Small intestine (tissue), 16 donors: ENCODE measurements at places on chromosomes 5 and 9. TPM values are rescaled to one million over a fixed set of nuclear protein-coding genes. Genes with fewer than 3 reads are reported as not detected.

The S1PR3 gene
- polyA plus RNA-seq, result 0.22 TPM

The PCDHA11 gene
- not detected for polyA plus RNA-seq

The LHX3 gene
- not detected for polyA plus RNA-seq

The ADGRD2 gene
- polyA plus RNA-seq, result not detected

The CXCL14 gene
- 4.9 TPM for polyA plus RNA-seq

The PCDHA12 gene
- not detected for polyA plus RNA-seq

The ENTREP1 gene
- polyA plus RNA-seq, result 2.1 TPM

The PLPP7 gene
- 1.9 TPM for polyA plus RNA-seq

The IL4 gene
- not detected for polyA plus RNA-seq

The SHC3 gene
- polyA plus RNA-seq, result 0.57 TPM

The GHR gene
- 0.81 TPM for polyA plus RNA-seq

The SGCD gene
- 7.5 TPM for polyA plus RNA-seq

The CNTFR gene
- 9.3 TPM for polyA plus RNA-seq

The FUT7 gene
- polyA plus RNA-seq, result not detected

The MIGA2 gene
- 33.9 TPM for polyA plus RNA-seq

The SPAAR gene
- 0.54 TPM for polyA plus RNA-seq

The NIM1K gene
- 0.12 TPM for polyA plus RNA-seq

The FOXD4L5 gene
- 0.03 TPM for polyA plus RNA-seq

The ZNF883 gene
- 0.67 TPM for polyA plus RNA-seq

The LECT2 gene
- not detected for polyA plus RNA-seq

The OR1L1 gene
- not detected for polyA plus RNA-seq

The S100Z gene
- 0.54 TPM for polyA plus RNA-seq

The ADRB2 gene
- 1.5 TPM for polyA plus RNA-seq

The GTF3C5 gene
- 54.6 TPM for polyA plus RNA-seq

The MACIR gene
- polyA plus RNA-seq, result 9.2 TPM

The SPINK7 gene
- polyA plus RNA-seq, result not detected

The RNF130 gene
- 34.6 TPM for polyA plus RNA-seq
